ENCODE measurements at places on chromosomes 4 and X.

DNA sequence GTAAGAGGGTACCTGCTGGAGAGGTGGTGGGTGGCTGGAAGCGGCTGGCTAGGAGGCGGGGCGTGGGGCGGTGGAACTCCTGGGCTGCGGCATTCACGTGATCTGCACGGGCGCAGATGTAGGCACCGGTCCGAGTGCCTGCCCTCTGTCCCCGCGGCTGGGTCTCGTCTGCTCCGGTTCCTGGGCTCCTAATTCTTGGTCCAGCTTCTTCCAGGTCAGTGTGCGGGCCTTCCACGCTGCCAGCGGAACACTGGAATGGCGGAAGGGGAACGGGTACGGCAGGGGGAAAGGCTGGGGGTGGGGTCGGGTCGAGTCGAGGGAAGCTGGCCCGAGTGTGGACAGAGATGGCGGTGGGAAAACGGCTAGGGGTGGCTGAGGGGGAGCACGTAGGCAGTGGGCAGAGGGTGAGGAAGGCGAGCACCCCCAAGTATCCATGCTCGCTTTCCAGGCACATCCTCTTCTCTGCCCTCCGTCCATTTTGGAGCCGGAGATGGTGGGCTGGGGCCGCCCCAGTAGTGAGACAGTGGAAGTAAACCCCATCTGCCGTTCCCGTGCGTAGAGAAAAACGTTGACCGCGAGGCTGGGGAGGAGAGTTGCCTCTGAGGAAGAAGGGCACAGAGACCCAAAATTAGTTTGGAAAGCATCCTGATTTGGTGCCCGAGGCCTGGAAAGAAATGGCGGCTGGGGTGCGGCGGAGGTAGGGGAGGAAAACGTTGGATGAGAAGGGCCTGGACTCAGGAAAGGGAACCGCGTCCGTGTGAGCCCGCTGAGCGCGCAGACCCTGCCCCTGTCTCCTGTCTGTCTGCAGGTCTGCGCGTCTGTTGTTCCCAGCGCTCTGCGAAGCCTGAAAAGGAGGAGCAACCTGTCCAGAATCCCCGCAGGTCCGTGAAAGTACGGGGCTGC is at the start of gene TCEAL4:
Gene TCEAL4 (plus strand): TSS at position 105 of the 903 bp plus-strand sequence. CDS start 1,161 bp downstream, outside the sequence.
- peak; percentile 3 for DNase-seq

DNA sequence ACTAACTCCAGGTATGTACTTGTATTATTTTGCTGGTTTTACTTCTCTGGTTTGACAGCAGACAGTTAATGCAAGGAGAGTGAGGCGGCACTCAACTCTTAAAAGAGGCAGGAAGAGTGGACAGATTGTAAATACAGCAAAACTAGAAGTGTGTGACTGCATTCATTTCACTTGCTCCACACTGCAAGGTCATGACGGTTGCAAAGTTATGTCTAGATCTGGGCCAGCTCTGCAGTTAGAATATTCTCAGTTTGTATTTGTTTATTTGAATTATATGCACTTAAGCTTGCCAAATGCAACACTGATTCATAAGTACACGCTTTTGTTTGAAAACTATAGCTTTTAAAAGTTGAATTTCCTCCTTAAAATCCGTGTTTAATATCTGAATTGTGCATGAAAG is 148.9 kb downstream of the STIM2 start:
- DNase-seq = no peak

GRCh38 chrX:134569306-134569705 is 89.0 kb downstream of the PLAC1 start:
- no peak for DNase-seq

GRCh38 chr4:158461336-158461735 is 60.3 kb upstream of the RXFP1 start:
- DNase-seq = no peak

DNA sequence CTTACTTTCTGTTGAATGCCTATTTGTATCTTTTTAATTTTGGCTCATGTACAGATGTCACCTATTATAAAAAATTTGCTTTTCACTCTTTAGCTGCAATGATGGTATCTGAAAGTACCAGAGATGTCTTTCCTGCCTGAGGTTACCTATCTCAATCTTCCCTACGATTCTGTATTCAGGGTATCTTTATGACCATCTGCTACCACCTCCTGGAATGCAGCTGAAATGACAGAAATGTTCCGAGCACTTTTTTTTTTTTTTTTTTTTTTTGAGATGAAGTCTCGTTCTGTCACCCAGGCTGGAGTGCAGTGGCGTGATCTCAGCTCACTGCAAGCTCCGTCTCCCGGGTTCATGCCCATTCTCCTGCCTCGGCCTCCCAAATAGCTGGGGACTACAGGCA is 136.4 kb downstream of the REPS2 start:
- no peak for DNase-seq

DNA sequence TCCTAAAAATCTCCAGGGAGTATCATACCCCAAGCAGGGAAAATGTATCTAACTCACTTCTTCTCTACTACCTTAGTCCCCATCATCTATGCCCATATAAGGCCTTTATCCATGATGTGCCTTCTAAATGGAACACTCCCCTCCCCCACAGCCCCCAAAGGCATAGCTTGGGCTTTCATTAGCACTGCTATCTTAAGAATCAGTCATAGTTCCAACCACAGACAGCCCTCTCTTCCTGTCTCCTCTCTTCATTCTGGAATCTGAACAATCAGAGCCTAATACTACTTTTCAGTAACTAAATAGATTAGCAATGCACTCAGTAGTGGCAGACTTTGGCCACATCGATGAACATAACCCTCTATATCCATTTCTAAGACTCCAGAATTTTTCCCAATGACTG is 313.2 kb upstream of the DKK2 start:
- DNase-seq = no peak

DNA sequence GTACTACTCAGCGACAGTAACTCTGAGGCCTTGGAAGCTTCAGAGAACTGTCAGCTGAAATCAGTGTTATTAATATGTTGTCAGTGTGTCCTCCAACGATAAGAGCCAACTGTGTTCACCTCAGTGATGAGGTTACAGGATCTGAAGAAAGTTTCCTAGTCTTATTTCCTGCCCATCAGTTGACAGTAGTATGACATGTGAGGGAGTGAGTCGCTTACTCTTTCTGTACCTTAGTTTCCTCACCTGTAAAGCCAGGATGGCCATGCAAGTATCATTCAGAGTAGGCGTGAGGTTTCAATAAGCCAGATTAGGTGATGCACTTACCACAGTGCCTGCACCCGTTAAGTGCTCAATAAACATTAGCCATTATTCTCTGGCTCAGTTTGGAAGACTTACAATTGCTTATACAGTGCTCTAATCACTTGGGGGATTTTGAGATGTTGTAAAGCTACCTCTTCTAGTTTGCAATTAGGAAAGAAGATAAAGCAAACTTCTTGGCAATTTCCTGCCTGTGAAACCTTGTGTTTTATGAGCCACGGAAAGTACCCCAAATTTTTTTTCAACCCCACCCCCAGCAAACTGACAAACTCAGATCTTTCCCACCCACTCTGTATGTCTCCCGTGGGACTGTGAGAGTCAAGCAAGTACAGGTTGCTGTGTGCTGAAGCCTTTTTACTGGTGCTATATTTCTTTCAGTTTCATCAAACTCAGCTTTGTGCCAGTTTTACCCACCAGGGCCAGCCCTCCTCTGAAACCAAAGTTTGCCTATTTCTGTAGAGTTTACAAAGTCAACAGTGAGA is 62.2 kb downstream of the ANXA3 start:
- no peak for DNase-seq

DNA sequence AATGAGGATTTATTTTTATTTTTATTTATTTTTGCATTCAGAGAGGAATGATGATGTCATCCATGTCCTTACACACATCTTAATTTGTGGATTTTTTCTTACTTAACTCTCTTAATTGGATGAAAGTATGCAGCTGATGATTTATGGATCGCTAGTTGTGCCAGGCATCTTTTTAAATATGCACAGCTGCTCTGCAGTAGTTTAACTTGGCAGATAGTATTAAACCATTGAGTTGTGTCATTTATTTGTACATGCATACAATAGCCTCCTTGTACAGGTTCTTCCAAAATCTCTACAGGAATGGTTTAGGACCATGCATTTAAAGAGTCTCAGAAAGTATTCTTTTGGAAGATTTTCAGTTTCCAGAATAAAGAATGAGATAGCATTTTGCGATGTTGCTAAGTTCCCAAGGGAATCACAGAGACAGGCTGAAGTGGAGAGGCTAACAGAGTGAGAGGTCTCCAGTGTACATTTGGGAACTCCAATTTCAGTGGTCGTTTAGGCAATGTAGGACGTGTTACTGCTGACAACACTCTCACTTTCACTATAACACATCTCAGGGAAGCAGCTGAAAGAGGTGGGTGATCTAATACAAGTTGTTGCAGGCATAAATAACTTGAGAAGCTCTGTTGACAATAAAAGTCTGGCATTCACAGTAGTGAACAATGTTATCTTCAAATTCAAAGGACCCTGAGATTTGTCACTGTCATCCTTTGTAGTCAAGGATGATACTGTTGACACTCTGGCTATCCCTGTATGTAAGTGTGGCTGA is 49.9 kb upstream of the SCRG1 start:
- no peak for DNase-seq

DNA sequence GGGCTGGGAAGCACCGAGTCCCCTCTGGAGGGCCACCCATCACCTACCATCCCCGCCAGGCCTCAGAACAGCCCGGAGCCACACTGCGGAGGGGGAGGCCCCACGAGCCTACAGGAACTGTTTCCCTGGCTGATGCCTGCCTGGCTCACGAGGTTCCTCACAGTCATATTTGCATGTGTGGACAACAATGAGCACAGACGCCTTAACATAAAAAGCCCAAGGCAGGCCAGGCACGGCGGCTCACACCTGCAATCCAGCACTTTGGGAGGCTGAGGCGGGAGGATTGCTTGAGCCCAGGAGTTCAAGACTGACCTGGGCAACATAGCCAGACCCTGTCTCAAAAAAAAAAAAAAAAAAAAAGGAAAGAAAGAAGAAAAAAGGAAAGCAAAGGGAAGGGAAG is 125.9 kb downstream of the FAM53A start:
- DNase-seq = no peak

- DNase-seq = no peak
Observed at GRCh38 chrX:97787311-97787710, 903.6 kb downstream of the RPA4 start.

DNA sequence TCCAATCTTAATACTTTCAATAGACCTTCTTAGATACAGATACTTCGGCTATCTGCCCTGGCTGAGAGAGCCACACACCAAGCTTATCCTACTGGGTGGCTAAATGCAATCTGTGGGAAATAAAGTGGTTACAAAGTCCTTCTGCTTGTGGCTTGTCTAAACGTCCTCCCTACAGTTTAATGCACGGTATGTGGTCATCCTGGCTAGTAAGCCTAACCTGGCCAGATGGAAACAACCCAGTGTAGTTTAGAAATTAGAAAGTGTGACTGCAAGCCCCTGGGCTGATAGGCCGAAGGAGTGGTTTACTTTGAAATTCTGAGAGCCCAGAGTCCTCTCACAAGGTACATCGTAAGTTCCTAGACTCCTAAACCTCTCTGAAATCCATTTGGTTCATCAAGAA is 47.9 kb downstream of the HELT start:
- DNase-seq = no peak

- DNase-seq = peak; percentile 53
Observed at GRCh38 chr4:76067652-76068286, 6.7 kb upstream of the ART3 start.

DNA sequence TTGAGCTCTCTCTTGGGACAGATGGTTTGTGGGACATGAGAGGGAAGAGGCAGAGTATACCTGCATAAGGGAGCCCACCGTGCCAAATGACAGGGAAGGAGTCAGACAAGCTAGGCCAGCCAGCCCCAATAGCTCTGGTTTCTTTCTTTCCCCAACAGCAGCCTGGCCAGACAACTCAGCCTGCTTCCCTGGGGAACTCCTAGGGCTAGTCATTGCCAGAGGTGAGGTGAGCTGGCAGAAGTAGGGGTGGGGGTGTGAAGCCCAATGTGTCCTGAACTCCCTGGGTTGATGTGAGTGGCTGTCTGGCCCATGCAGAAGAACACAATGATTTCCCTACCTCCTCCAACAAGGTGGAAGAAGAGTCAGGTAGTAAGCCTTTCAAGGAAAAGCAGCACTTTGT is 135.5 kb downstream of the AMMECR1 start:
- DNase-seq = no peak

- no peak for DNase-seq
Observed at GRCh38 chrX:68534691-68535090, 35.8 kb downstream of the YIPF6 start.

DNA sequence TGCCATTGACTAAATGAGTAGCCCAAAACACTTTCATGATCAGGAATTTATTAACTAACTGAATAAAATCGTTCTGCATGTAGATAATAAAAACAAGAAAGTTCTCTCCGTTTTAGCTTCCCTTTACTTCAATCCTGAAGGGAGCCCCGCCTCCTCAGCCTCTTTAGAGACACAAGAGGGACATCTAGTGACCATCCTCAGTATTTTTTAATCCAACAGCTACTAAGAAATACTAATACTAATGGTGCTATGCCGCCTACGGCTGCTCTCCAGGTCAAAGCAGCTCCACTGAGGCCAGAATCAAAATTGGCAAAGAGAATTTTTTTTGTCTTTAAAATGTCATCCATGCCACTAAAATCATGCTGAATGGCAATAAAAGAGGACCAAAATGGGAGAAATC is 3.2 kb upstream of the PCDH19 start:
- no peak for DNase-seq

GRCh38 chr4:18961266-18961665 is 939.7 kb upstream of the LCORL start:
- DNase-seq = no peak

GRCh38 chr4:146450524-146450923 is 71.2 kb downstream of the SLC10A7 start:
- no peak for DNase-seq

DNA sequence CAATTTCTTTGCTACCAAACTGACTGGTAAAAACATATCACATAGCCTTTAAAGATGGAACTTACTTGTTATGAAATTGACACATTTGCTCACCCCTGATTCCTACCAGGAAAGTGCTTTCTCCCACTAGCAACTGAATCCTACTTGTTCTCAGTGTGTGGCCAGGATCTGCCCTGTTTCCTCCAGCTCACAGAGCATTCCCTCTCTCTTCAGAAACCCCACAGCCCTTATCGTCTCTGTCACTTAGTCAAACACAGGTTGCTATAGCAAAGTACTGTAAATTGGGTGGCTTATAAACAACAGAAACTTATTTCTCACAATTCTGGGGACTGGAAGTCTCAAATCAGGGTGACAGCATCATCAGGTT is 265.2 kb upstream of the BOD1L1 start:
- no peak for DNase-seq

DNA sequence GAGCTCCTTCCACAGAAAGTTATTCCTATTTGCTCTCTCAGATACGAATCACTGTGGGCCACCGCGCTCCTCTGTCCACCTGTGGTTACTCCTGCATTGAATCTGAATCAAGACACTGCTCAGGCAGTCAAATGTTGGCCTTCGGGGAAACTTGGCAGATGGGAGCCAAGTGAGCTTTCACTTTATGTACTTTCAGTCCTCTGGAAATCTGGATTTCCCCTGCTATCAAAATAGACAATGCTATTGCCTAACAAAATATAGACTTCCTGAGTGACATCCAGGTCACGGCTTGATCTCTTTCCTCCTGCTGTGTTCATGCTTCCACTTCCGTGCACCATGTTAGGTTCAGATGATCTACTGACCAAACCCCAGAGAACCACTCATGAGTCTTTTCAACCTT is 43.8 kb downstream of the FHL1 start:
- DNase-seq = no peak

GRCh38 chr4:148330724-148331123 is 111.5 kb downstream of the NR3C2 start:
- DNase-seq = no peak

All from CD8-positive, alpha-beta memory T cell (primary cell).